Activated CD8-positive, alpha-beta memory T cell treated with anti-CD3 and anti-CD28 coated beads for 1 hour (primary cell): ENCODE measurements at places on chromosomes 4 and X.

DNA sequence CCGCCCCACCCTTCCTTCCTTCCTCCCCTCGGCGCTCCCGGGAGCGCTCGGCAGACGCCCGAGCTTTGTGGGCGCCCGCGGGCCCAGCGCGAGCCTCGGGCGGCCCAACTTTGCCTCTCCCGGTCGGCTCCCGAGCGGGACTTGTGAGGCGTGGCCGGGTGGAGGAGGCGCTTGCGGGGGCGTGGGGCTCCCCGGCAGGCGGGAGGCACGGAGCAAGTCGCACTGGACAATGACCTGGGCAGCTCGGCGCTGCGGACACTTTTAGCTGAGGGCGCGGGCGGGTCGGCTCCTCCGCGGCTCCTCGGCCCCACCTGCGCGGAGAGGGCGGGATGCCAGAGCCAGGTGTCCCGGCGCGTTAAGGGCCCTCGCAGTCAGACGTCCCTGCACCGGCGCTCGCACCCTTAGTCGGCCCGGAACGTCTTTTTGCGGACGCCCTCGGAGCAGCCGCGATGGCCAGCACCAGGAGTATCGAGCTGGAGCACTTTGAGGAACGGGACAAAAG lies 385 bp downstream of the DCLK2 start:
- DNase-seq: no peak

GRCh38 chr4:135210341-135210740 lies 1008.8 kb upstream of the PABPC4L start:
- DNase-seq: no peak

DNA sequence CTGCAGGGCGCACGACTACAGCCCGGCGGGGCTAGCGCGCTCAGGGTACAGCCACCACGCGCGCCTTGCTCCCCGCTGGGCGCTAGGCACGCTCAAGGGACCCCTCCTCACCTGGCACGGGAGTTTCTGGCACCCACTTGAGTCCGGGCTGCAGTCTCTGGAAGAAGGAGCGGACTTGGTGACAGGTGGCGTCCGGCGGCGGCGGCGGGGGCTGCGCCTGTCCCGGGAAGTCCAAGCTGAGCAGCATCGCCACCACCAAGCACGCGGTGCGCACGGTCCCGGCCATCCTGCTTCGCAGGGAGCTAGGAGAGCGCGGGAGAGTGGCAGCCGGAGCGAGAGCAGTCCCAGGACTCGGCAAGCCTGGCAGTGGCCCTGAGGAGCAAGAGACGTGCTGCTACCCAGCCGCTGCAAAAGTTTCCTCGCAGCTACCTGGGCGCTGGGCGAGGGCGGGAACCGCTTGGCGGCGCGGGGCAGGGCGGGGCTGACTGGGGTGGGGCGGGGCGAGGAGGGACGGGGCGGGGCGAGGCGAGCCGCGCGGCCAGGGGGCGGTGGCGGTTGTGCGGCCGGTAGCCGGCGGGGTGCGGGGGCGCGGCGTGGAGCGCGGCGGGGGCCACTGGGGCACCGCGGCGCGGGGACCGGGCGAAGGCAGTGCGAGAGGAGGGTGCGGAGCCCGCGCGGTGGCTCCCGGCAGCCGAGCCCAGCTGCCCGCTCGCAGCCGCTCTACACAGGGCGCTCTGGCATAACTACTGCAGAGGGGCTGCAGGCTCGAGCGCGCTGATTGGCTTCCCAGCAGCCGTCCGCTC lies at the start of gene GPC3:
Gene GPC3, minus strand, starts transcription at position 431 of the 803 bp plus-strand sequence.
- peak; percentile 15 for DNase-seq

- DNase-seq: no peak
Observed at GRCh38 chrX:107675823-107676555, 47.7 kb downstream of the PRPS1 start.

DNA sequence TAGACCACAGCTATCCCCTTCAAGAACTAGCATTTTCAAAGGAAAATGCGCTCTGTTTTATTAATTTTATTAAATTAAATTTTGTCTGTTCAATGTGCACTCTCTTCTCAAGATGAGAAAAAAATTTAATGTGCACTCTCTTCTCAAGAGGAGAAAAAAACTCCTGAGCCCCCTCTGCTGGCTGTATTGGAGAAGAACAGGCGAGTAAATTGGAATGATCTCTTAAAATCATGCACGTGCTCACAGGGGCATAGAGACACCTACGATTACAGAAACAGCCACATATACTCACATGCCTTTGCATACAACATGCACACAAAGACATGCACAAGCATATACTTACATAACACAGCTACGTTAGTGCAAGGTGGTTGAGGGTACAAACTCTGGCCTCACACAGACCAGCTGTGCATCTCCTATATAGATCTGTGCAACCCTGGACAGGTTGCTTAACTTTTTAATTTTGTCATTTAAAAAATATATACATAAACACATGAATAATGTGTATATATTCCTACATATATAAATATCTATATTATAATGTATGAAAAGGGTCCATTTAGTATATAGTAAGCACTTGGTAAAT lies 176.2 kb upstream of the CXorf66 start:
- no peak for DNase-seq

DNA sequence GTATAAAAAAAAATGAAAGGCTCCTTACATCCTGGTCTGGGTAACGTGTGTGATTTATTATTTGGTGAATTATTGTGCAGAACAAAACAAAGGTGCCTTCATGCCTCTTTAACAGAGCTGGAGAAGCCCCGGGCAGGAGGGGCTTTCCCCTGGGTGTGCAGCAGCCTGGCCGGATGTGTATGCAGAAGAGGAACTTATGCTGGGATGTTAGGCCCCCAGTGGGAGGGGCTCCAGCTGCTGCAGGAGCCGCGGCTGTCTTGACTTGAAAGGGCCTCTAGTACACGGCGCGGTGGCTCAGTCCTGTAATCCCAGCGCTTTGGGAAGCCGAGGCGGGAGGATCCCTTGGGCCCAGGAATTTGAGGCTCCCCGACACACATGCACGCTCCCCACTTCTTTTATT lies 16.0 kb downstream of the CCNQ start:
- DNase-seq: peak; percentile 27

DNA sequence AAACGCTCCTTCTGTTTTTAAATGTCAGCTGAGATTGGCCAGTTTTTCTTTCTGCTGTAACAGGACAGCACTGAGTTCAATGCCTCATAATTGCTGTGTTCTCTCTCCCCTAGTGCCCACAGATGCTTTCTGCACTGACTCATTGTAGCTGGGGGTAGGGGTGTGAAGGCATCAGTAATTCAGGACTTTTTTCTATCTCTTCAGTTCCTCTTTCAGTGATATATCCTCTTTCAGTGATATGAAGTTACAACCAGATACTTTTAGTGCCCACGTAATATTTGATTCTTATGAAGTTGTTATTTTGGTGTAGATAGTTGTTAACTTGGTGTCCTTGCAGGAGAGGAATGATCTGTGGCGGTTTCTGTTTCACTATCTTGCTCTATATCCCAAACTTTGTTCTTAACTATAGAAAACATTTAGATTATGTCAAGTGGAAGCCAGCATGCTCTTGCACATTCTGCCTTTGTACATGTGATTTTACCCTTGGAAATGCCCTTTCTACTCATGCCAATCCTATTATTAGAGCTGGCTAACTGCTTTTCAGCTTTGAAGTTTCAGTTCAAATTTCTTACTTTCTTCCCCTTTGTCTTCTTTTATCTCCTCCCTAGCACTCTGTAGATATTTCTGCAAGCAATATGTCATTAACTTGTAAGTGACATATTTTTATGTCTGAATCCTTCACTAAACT lies 1258.4 kb downstream of the FAM133A start:
- no peak for DNase-seq

- DNase-seq: no peak
Observed at GRCh38 chr4:81601358-81601694, 129.6 kb upstream of the RASGEF1B start.

- no peak for DNase-seq
Observed at GRCh38 chr4:138573246-138573645, 331.1 kb upstream of the SLC7A11 start.

- no peak for DNase-seq
Observed at GRCh38 chr4:13340672-13341071, 143.5 kb downstream of the RAB28 start.

DNA sequence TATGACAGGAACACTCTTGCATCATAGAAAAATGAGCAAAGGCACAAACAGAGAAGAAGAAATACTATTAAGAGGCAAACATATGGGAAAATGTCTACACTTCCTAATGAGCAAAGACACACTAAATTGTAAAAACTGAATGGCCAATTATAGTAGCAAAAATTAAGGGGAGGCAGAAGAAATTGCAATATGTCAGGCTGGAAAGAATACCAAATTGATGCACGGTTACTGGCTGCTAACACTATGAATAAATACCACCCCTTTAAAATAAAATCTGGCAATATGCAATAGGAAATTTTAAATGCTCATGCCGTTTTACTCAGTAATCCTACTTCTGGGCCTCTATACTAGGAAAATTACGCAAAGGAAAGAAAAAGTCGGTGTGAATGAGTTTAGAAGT lies 16.0 kb upstream of the PIN4 start:
- DNase-seq: no peak

DNA sequence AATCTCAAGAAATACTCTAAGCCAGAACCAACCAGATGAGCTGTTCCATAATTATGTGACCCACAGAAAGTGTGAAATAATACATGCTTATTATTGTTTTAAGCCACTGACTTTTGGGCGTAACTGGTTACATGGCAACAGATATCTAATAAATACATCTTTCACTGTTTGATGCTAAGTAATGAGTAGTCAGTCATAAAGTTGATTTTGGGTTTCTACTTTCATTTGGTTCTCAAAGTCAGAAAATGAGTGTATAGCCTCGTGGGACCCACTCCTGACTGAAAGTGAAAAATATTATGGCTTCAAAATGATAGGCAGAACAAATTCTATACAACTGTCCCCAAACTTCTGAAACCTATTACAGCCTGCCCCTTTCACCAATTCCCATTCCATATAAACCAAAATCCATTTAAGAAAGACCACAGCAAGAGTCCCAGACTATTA lies 88.0 kb upstream of the CBR4 start:
- no peak for DNase-seq

- no peak for DNase-seq
Observed at GRCh38 chr4:121182296-121182695, 18.2 kb upstream of the TNIP3 start.

GRCh38 chr4:55791666-55792065 lies 27.9 kb upstream of the EXOC1L start:
- DNase-seq: no peak

- DNase-seq: no peak
Observed at GRCh38 chr4:56704089-56704871, 23.2 kb upstream of the HOPX start.

DNA sequence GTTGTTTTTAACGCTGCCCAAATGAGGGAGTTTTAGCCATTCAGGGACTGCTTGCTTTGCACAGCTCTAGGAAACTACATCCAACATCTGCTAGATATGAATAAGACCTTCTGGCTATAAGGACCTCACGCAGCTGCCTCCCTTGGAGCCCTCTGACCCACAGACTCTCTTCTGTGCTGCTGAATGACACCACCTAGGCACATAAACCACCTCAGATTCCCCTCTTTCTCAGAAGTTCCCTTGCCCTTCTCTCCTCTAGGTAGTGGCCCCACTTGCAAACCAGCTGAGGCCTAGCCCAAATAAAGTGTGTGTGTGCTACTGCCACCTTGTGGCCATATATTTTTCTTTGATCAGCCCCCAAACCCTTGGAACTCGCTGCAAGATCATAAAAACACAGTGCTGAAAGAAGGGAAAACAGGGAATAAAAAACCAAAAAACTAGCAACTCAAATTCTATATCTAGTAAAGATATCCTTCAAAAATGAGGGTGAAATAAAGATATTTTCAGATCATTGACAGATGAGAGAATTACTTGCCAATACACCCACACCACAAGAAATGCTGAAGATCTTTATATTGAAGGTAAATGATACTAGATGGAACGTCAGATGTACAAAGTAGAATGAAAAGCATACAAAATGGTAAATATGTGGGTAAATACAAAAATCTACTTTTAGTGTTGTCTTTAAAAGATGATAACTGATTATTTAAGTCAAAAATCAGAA lies 265.9 kb downstream of the ADAMTS3 start:
- no peak for DNase-seq

GRCh38 chr4:110616238-110617074 lies 6.4 kb downstream of the PITX2 start:
- no peak for DNase-seq

GRCh38 chr4:79338148-79338547 lies 12.3 kb upstream of the NAA11 start:
- DNase-seq: no peak

- no peak for DNase-seq
Observed at GRCh38 chr4:95641571-95641970, 92.8 kb upstream of the UNC5C start.

GRCh38 chrX:47941423-47941822 lies 62.4 kb downstream of the ZNF182 start:
- no peak for DNase-seq

DNA sequence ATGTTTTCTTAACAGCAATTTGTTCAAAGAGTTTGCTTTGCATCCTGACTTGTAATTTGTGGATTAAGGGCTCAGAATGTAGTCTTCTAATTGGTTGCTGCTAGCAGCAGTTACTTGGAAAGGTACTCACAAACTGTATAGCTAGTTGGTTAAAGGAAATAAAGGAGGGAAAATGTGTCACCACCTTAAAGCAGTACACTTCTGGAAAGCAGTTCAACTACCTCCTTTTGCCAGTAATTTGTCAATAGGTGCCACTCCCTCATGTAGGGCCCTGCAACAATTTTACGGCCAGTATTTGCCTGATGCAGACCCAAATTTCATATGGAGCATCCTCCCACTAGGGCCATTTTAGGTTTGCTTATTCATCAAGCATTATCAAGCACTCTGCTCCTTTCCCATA lies 20.8 kb downstream of the AMOT start:
- DNase-seq: no peak

DNA sequence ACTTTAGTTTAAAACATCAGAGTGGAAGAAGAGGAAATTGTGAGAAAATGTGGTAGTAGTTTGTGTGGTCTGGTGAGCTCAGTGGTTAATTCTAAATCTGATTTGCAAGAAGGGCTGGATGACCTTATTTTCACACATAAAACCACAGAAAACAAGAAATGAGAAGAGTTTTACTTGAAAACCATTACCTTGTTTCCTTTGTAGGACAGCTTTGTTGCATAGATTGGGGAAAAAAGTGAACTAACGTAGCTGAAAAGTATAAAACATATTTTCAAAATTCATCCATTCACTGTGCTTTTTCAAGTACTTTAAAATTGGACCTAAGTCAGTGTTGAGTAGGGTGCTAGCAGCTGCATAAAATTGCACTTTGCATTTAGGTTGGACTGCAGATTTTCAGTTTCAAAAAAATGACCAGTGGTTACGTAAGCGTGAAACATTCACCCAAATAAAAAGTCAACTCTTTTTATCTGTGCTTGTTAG lies 211.3 kb downstream of the ARHGAP10 start:
- DNase-seq: no peak

GRCh38 chrX:74492720-74493201 lies 71.5 kb downstream of the SLC16A2 start:
- DNase-seq: no peak
